GM19239 (cell line): ENCODE measurements at places on chromosomes 7 and 10.

DNA sequence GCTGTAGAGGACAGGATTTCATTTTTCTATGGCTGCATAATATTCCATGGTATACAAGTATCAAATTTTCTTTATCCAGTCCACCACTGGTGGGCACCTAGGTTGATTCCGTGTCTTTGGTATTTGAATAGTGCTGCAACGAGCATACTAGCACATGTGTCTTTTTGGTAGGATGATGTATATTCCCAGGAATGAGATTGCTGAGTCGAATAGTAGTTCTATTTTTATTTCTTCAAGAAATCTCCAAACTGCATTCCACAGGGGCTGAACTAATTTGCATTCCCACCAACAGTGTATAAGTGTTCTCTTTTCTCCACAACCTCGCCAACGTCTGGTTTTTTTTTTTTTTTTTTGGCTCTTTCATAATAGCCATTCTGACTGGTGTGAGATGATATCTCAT, 550.0 kb downstream of the REEP3 start:
- no peak for DNase-seq

- no peak for DNase-seq
Measured at GRCh38 chr10:4733150-4733842, 92.7 kb upstream of the AKR1E2 start.

DNA sequence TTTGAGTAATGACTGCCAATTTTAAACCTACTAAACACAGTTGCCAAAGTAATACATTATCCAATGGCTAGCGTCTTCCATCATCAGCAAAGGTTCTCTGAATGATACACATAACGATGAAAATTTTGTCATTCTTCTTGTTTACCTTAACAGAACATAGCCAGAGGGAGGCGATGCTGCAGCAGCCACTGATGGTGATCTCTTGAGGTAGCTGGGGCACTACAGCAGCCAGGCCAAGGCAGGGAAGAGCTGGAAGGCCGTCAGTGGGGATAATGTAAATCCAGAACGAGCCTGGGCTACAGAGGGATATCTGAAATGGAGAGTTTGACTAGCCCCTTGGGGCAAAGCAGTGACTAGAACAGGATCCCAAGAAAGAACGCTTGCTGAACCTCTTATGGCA, 38.8 kb downstream of the PRPS1L1 start:
- DNase-seq: no peak

GRCh38 chr7:47335557-47336471, 246.1 kb downstream of the TNS3 start:
- DNase-seq: no peak

- no peak for DNase-seq
Measured at GRCh38 chr10:109264004-109264403, 659.3 kb downstream of the XPNPEP1 start.

DNA sequence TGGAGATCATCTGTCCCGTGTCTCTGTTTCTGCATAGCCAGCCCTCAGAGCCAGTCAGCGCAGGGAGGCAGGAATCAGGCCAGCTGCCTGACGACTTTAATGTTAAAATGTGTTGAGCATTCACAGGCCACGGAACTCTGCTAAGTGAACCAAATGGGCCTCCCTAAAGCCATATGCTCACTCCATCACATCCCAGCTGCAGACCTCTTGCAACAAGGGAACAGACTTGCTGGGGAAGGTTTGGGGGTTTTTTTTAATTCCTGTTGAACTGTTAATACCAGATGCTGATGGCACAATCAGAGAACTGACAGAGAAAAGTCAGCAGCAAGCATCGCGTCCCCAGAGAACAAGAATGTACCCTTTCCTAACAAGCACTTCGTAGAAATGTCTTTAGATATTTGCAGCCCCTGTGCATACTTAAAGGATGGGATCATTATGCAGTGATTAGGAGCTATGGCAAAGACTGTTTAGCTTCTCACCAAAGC, 900.4 kb upstream of the AUTS2 start:
- no peak for DNase-seq

DNA sequence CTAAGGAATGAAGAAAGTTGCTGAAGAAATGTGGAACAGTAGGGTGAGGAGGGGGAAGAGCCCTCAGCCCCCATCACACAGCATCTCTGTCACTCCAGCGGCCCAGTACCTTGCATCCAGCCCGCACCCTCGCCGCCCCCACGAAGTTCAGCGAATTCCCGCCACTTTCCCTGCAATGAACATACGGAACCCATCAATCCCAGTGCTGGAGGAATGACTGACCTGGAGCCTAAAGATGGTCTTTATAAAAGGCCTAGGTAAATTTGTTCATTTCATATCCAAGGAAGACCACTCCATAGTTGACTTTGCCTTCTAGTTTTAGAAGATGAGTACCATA, 779 bp upstream of the KIF5B start:
- no peak for DNase-seq

GRCh38 chr7:25260862-25261494, 32.7 kb upstream of the NPVF start:
- DNase-seq: no peak

GRCh38 chr10:16853201-16853600, 36.0 kb upstream of the RSU1 start:
- no peak for DNase-seq

DNA sequence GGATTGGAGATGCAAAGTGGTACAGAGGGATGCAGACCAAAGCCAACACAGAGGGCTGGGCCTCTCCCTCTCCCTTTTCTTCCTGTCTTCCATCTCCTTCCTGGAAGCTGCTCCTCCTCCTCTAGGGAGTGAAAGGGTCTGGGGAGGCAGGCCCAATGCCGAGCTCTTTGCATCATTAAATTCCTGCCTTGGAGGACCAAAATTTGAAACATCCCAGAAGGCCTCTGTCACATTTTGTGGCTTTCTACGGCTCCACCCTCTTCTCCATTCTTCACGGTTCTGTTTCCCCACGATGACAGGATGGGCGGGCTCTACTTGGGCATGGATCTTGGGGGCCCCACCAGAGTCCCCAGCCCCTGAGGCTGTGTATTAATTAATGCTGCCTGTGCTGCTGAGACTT, 76.4 kb downstream of the NEURL1 start:
- no peak for DNase-seq

DNA sequence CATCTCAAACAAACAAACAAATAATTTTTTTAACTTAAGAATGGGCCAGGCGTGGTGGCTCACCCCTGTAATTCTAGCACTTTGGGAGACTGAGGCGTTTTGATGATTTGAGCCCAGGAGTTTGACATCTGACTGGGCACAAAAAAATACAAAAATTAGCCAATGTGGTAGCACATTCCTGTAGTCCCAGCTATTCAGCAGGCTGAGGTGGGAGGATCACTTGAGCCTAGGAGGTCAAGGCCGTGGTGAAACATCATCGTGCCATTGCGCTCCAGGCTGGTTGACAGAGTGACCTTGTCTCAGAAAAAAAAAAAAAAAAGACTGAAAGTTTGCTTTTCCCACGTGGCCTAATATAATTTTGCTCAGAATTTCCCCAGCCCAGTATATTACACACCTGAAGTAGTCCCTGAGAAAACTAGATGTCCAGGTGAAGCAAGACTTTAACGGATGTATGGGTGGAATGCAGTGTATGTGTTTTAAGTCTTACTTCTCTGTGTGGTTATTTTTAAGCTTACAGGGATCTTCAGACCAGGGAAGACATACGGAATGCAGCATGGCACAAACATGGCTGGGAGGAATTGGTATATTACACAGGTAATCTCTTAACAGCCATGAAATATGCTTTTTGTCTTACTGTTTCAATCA, 32.6 kb downstream of the NIPSNAP2 start:
- DNase-seq: no peak

DNA sequence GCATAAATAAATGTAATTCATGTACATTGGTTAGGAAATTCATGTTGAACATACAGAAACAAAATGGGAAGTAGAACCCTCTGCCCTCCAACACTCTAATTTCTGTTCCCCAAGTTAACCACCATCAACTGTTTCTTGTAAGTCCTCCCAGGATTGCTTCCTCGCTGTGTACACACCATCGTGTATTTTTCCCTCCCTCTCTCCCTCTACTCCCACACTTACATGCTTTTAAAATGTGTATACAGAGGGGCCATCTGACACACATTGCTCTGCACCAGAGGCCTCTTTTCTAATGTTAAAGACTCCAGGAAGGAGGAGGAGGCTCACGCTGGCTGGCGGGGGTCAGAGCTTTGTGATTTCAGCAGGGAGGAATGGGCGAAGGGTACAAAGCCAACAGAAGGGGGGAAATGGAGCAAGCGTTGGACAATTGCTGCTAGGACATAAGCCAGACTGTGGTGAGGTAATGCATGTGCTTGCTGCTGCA, 1.9 kb upstream of the EPHA1 start:
- DNase-seq: no peak

- DNase-seq: no peak
Measured at GRCh38 chr10:62634576-62634975, 169.9 kb upstream of the ADO start.

DNA sequence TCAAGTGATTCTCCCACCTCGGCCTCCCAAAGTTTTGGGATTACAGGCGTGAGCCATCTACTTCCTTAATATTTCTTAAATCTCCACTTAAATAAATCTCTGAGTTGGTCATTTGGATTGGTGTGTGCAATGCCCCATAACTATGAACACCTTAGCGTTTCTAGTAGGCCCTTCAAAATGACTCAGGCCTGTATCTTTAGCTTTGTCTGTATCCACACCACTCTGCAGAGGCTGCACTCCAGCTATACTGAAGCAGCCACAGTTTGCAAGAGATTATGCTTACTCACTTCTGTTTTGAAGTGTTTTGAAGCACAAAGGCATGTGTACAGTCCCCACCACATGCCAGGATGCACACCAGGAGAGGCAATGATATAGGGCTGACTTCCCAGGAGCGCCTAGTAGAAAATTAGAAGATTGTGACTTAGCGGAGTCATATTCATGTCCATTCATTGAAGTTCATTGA, 2.4 kb upstream of the ST7 start:
- DNase-seq: no peak

DNA sequence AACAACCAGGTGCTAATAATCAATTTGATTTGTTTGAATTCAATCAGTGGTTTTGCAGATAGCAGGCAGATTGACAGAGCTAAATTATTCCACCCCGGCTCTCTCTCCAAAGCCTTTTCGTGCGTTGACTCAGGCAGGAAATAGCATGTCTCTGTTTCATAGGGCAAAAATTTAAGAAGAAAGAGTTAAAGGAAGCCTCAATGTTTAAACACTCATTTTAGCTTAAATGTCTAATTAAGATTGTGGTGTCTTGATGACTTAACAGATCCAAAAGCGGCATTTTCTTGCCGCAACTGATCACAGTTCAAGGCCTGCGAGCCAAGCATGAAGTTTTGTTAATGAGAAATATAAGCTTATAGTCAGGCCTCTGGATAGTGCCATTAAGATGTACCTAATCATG, 1051.1 kb upstream of the AUTS2 start:
- DNase-seq: no peak

DNA sequence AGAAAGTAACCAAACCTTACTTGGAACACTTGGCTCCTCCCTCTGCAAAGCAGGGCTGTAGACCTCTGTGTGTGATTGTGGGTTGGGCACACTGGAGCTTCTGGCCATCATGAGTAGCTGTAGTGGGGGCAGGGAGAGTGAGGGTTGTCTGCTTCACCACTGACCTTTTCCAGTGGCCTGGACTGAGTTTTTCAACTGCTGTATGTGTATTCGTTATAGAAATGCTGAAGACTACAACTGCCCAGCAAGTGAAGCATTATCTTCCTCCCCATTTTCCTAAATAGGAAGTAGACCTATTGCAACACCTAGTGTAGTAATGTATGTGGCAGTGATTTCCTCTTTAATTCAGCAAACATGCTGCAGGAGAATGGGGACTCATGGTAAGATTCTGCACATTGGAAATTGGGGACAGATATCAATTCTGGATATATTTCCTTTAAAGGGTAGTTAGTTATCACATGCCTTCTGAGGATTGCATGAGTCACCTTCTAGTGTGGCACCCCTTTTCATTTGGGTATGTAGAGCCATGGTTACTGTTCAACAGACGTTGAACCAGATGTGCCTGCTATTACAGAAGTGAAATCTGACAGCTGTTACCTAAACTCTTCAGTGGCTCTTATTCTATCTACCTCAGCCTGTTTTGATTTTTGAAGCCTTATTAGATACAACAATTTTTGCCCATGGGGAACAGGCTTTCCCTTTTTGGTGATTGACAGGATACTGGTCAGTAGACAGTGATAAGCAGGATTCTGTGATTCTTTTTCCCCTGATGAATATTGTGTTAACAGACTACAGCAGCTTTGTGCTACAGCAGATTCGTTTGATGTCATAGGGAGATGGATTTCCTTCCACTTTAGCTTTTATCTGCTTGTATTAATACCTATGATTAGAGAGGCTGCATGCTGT, 130.9 kb downstream of the SND1 start:
- DNase-seq: no peak

GRCh38 chr10:73858750-73859427, 15.5 kb downstream of the CAMK2G start:
- no peak for DNase-seq

GRCh38 chr10:63697956-63698786, 177.0 kb downstream of the REEP3 start:
- DNase-seq: no peak

GRCh38 chr10:93567277-93568104, 1.0 kb downstream of the FFAR4 start:
- no peak for DNase-seq

DNA sequence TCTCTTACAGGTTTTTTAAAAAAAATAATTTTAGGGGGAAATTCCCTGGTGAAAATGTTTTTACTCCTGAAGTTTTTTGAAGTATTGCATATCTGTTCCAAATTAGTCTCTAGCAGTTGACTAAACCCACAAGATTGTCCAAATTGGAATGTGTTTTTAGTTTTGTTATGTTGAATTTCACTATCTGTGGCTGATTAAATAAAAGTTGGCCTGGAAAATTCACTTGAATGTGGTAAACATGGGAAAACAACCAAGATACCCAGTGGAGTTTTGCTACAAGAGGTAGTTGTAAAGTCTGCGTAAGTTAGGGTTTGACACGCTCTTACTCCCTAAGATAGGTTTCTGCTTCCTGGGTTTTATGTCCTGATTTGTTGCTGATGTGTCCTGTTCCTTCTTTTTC, 3.3 kb downstream of the TSGA13 start:
- no peak for DNase-seq

GRCh38 chr7:143480501-143480900, 2.8 kb downstream of the TAS2R41 start:
- DNase-seq: no peak

GRCh38 chr10:75166623-75166972, 44.0 kb upstream of the VDAC2 start:
- no peak for DNase-seq

GRCh38 chr7:13290975-13291374, 603.5 kb downstream of the ARL4A start:
- DNase-seq: no peak

DNA sequence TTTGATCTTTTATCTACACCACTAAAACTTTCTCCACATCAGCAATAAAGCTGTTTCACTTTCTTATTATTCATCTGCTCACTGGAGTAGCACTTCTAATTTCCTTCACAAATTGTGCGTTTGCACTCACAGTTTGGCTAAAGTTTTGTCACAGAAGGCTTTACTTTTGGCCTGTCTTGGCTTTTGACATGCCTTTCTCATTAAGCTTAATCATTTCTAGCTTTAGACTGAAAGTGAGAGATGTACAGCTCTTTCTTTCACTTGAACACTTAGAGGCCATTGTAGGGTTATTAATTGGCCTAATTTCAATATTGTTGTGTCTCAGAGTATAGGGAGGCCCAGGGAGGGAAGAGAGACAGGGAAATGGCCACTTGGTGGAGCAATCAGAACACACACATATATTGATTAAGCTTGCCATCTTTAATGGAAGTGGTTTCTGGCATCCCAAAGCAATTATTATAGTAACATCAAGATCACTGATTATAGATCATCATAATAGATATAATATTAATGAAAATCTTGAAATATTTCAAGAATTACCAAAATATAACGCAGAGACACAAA, 512.5 kb downstream of the ETV1 start:
- DNase-seq: no peak

- no peak for DNase-seq
Measured at GRCh38 chr10:102342958-102343357, 52.5 kb upstream of the NFKB2 start.
